Activated CD4-positive, alpha-beta T cell treated with anti-CD3 and anti-CD28 coated beads for 1 hour (primary cell): ENCODE measurements at places on chromosomes 3 and 15.

GRCh38 chr3:190055773-190056172 is 64.9 kb downstream of the P3H2 start:
- no peak for DNase-seq

DNA sequence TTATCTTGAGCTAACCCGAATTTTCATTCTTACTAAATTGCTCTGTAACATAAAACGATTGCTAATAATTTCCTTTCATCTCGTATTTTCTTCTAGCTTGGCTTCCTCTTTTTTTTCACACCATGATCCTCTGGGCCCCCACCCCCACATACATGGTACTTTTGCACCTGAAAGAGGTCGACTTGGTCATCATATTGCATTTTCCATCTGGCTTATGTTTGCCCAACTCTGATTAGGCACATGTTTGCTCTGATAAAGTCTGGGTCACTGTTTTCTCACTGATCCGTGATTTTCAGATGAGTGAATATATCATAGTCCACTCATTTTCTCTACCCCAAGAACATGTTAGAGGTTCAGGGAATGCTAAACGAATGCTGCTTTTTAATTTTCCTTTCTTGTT is 49.5 kb downstream of the ARRDC4 start:
- no peak for DNase-seq

GRCh38 chr15:60323322-60323721 is 74.5 kb downstream of the ANXA2 start:
- DNase-seq: no peak

GRCh38 chr3:136110481-136110880 is 85.7 kb downstream of the MSL2 start:
- no peak for DNase-seq

DNA sequence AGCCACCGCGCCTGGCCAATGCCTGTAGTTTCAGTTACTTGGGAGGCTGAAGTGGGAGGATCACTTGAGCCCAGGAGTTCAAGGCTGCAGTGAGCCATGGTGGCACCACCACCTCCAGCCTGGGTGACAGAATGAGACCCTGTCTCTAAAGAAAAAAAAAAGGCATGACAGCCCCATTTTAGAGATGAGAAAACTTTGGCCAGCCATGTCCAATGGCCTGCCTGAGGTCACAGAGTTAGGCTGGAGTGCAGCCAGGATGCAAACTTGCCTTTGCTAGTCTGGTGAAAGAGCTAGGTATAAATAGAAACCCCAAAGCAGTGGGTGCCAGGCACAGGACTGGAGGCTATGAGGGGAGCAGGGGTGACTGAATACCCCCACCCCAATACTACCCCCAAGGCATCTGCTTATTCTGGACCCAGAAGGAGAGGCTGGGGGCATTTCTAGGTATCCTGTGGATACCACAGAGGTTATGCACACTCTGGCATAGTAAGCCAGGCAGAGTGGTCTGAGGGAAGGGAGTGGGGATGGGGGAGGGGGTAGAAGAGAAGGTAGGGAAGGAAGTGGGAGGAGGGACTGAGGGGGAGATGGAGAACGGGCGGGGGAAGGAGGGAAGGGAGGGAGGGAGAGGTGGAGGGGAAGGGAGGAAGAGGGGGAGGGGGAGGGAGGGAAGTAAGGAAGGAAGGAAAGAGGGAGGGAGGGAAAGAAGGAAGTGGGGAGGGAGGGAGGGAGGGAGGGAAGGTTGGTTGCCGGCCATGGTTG is 16.2 kb upstream of the C15orf39 start:
- DNase-seq: no peak

DNA sequence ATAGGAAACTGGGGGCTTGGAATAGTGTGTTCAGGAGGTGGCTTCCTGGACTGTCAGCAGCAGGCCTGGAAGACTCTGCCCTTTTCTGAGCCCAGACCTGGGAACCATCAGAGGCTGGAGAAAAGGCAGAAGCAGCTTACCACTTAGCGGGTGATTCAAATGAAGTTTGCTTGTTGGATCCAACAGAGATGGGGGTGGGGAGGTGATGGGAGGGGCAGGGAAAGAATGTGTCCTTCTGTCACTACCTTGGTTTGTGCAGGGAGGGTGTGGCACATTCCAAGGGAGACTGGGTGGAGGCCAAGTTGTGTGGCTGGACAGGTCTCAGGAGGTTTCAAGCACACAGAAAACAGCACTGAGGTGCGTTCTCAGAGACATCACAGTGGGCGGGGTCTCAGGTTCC is 58.8 kb downstream of the TRAK1 start:
- DNase-seq: no peak

- no peak for DNase-seq
Measured at GRCh38 chr3:53051929-53052328, 6.1 kb upstream of the SFMBT1 start.

DNA sequence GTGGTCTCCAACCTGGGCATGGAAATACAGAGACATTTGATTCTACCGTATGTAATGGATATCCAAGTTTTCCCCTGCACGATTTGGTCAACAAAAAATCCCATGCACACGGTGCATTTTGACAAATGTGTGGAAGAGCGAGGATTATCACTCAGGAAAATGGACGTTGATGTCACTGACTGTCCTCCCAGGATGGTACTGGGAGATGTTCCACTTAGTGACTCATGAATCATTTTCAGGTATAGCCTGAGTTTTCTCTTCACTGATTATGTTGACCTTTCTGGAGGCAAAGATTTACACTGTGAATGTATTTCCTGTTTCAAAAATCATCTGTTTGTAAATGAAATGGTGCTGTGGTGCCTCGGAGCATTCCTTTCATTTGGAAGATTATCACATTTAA is 596.7 kb upstream of the ADAMTS9 start:
- DNase-seq: no peak

DNA sequence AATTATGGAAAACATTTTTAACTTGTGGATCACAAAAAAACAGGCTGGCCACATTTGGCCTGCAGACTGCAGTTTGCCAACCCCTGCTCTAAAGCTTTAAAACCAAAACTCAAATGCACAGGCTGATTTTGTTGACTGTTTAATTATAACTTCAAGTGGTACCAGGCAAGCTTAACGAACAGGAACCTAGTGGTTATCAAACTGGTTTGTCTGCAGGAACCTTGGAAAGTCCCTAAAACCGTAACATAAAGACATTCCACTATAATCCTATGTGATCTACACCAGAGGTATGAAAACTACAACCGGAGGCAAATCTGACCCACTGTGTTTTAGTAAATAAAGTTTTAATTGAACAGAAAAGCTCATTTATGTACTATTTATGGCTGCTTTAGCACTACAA is 52.4 kb downstream of the TBL1XR1 start:
- no peak for DNase-seq

GRCh38 chr3:175355801-175356335 is 496.7 kb downstream of the NAALADL2 start:
- no peak for DNase-seq

- DNase-seq: no peak
Measured at GRCh38 chr15:27244047-27244446, 273.1 kb downstream of the GABRG3 start.

DNA sequence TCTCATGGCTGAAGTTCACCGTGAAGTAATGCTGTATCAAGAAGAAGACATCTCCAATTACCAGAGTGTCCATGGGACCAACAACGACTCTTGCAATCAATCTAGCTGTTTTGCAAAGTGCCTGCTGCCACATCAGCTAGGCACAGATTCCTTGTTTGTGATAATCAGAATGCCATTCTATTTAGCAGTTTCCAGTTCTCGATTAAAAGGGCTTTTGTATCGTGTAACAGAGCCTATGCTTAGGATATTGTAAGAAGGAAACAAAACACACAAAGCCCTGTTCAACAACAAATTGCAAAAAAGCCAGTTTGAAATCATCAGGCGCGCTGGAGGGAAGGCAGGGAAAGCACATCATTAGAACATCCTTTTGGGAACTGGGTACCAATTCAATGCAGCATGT is 26.1 kb downstream of the RASGRF1 start:
- DNase-seq: no peak

DNA sequence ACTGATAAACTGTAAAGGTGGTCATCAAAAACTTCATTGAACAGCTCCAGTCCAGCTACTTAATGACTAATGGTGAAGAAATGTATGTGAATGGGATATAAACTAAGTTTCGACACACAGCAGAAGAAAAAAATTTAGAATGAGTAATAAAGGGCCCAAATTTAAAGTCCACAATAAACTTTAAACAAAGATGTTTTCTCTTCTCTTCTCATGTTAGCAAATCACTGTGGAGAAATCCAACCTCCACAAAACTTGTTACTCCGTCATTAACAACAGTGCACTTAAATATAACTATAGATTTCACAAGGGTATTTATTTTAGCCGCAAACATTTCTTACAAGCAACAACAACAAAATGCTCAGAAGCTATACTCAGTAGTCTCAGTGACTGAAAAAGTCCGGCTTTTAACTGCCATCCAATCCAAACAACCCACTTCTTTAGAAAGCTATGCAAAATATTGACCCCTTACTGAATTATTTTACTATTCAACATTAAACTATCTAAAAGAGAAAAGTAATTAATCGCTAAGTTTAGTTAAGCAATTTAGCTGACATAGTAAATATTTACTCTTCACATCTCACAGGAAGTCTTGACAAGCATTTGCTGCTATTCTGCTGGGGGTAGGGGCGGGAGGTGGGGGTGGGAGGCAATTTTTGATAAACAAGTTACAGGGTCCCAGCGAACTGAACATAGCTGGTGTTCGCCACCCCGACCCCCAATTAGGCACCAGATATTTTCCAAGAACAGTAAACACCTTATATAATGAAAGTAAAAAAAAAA is 2.4 kb downstream of the IGF2BP2 start:
- no peak for DNase-seq

DNA sequence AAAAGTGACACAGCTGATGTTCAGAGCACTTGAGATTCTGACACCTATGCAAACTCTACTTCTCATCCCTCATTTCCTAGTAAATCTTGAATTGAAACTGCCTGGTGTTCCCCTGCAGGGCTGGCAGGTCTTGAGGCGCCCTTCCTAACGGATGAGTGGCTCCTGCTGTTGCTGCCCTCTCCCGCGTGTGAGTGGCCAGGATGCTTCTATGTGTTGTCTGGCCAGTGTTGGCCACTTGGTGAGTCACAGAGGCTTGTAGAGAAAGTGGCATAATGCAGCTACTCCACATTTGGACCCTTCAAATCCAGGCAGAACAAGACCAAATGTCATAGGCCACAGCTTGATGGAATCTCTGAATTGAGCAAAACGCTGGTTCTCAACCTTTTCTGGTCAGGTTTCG is 63.6 kb downstream of the MOBP start:
- DNase-seq: no peak

DNA sequence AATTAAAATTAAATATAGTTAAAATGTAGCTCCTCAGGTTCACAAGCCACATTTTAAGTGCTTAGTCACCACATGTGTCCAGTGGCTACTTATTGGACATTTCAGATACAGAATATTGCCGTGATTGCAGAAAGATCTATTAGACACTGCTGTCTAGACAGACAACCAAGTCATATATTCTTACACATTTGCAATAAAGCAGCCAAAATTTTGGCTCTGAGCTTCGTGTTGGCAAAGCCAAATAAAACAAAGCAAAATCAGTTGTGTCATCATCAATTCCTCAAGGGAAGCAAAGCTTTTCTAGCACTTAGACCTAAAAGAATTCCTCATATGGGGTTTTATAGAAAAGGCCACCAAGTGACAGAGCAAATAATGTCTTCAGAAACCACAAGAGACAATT is 193.1 kb upstream of the LPP start:
- no peak for DNase-seq

DNA sequence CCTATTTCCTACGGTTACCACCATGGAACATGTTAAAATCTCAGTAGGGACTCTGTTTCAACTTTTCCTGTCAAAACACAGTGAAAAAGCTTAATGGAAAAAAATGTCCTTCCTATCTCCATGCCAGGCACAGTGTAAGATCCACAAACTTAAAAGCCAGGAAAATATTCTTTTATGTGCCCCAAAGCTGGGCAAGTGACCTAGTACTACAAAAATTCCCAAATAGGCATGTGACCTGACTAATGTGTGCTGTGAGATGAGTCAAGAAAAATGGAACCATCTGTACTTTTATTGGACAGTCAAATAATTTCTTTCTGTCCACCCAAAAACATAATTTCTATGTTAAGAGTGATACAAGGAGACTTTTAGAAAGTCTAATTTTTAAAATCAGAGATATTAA is 406.0 kb downstream of the ZBTB20 start:
- no peak for DNase-seq

- no peak for DNase-seq
Measured at GRCh38 chr3:155391551-155391958, 98.1 kb upstream of the STRIT1 start.

- no peak for DNase-seq
Measured at GRCh38 chr3:14369675-14370669, 32.4 kb upstream of the SLC6A6 start.

DNA sequence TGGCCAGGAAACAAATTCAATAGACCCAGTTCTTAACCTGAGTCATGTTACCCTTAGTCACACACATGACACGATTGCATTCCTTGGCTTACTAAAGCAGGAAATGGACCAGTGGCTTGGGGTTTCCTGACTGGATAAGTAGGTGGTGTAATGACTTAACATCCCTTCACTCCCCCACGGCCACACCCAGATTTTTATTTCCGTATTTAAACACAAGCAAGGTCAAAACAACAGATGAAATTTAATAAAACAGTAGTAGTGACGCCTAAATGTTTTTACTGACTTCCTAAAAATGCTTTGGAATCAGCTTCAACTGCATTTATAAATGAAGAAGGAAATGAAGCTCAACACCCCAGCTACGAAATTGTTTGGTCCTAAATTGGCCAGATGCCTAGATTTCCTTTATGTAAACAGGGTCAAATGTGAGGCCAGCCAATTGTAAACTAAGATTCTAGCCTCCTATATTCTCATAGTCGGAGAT is 324.3 kb downstream of the CHST2 start:
- no peak for DNase-seq

GRCh38 chr15:79617071-79617470 is 184.9 kb downstream of the MINAR1 start:
- DNase-seq: no peak

- no peak for DNase-seq
Measured at GRCh38 chr15:73345658-73346057, 23.1 kb downstream of the HCN4 start.

DNA sequence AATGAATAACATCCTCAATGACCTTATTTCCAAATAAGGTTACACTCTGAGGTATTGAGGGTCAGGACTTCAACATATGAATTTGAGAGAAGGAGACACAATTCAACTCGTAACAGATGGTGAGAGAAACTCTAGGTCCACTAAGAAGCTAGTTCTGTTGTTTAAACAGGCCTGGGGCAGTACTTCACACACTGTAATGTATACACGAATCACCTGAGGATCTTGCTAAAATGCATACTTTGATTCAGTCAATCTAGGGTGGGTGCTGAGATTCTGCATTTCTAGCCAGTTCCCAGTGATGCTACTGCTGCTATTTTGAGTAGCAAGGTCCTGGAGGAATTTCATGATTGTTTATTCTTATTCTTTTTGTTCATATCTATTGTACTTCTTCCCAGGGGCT is 186.8 kb downstream of the SATB1 start:
- no peak for DNase-seq

GRCh38 chr15:39609166-39609916 is 28.5 kb downstream of the THBS1 start:
- DNase-seq: no peak

DNA sequence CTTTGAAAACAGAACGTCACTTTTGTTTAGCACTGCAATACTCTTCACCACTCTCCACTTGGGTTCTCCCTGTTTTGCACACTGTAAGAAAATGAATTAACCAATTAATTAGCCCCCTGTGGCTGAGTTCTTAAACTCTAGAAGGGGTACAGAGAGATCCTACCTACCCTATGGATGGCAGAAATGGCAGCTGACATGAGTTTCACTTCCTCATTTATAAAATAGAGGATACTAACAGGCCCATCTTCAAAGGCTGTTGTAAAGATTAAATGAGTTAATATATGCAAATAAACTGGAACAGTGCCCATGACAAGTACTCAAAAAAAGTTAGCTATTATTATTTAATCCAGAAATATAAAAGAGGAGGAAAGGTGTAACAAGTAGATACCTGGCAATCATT is 36.9 kb downstream of the SUCLG2 start:
- DNase-seq: no peak
